ENCODE measurements at places on chromosomes 12 and 14.

- no peak for DNase-seq
These were observed 1.6 kb upstream of the CMAS start for GRCh38 chr12:22044391-22044790.

DNA sequence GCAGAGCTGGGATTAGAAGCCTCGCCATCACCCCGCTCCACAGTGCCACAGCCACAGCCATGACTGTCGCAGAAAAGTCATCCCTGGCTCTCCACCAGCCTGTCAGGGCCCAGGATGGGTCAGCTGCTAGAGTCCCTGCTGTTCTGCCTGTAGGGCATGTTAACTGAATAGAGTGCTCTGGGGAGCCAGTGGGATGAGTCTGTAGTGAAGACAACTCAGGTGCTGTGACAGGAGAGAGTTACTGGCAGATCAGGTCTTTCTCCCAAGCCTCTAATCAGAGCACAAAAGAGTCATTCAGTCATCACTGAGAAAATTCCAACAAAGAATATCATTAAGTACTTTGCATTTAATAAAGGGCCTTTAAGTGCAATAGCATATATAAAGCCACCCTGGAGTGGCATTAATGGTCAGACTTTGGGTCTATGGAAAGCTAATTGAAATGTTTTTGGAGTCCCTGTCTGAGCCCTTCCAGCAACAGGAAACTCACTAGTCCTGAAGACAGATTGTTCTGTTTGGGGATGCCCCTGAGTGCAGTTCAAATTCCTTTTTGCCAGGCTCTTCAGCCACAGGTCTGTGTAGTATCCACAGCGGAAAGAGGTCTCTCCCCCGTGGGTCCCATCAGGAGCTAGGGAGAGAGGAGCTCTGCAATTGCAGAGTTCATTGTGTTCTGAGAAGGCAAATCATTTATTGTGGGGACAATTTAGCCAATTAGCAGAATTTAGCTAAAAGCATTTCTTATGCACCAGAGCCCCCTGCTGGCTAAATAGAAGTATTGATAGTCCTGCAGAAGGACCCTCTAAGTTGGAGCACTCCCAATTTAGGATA, 45.2 kb upstream of the C14orf132 start:
- peak; percentile 52 for DNase-seq

DNA sequence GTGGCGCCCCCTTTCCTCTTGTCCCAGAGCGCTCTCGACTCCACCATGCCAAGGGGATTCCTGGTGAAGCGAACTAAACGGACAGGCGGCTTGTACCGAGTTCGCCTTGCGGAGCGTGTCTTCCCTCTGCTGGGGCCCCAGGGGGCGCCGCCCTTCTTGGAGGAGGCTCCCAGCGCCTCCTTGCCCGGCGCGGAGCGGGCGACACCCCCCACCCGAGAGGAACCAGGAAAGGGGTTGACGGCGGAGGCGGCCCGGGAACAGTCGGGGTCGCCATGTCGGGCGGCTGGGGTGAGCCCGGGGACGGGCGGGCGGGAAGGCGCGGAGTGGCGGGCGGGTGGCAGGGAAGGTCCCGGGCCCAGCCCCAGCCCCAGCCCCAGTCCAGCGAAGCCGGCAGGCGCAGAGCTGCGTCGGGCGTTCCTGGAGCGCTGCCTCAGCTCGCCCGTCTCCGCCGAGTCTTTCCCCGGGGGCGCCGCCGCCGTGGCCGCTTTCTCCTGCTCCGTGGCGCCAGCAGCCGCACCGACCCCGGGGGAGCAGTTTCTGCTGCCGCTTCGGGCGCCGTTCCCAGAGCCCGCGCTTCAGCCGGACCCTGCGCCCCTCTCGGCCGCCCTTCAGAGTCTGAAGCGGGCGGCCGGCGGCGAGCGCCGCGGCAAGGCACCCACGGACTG, 376 bp downstream of the INSM2 start:
- DNase-seq, result peak; percentile 62

DNA sequence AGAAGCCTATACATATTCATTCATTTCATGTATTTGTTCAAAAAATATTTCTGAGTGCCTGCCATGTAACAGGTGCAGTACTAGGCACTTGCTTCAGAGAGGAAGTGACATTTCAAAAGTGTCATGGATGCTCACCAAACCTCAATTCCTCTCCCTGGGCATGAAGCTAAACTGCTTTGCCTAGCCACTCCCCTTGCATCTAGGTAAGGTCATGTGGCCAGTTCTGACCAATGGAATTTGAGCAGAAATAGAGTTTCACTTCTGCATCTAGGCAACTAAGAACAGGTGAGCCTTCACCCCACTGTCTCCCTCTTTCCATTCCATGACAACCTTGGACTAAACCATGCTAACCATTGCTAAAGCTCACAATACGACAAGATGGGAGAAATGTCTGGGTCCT, 27.6 kb downstream of the TC2N start:
- DNase-seq, result no peak

DNA sequence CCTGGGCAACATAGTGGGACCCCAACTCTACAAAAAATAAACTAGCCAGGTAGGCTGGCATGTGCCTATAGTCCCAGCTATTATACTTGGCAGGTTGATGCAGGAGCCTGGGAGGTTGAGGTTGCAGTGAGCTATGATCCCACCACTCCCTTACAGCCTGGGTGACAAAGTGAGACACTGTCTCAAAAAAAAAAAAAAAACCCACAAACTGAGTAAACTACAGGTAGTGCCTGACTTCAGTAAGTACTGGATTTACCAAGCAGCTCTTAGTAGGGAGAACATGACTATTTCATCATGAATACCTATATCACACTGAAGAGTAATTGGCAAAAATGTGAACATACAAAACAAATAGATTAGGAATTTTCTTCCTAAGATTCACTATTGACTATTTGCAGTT, 32.4 kb upstream of the AP4S1 start:
- DNase-seq, result no peak

- no peak for DNase-seq
These were observed 77.7 kb upstream of the TRAF3 start for GRCh38 chr14:102699416-102700110.

DNA sequence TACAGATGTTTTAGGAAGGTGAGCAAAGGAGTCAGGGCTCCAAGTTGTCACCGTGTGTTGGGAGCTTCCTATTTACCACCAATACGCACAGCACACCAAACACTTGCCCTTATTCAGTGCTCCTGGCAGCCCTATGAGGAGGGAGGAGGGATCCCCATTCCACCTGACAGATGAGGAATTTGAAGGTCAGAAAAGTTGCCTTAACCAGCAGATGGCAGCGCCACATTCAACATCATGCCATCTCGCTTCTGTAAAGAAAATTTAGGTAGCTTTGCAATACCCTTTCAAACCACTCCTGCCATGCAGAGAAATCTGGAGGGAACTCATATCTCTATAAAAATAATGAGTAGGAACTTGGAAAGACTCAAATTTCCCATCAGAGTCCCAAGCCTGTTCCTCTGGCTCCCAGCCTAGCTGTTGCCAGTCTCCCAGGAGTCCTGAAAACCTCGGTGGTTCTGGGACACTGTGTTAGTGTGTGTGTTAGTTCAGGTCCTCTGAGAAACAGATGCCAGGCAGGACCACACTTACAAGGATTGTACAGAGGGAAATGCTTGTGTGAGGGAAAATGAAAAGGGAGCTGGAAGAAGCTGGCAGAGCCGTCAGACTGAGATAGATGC, 410.5 kb downstream of the MED13L start:
- peak; percentile 55 for DNase-seq

DNA sequence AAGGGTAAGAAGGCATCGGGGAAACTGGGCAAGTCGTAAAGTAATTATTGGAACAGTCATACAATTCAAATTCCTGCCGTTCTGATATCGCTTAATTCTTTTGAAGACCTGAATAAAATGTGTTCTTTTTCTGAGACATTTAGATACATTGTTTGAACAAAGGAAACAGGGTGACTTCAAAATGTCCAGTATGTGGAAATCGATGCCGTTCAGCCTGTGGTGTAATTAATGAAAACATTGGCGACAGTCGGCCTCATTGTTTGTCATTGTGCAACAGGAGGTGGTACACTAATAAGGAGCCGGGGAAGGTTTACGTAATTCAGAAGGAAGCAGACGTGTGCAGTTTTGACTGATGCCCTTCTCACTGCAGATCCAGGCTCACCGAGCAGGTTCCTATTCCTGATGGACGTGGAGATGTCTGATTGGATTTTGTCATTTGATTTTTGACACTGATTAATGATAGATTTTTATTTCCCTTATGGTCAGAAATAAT, 92.7 kb downstream of the BORCS5 start:
- DNase-seq, result peak; percentile 38

GRCh38 chr12:102851246-102851645, 65.8 kb downstream of the PAH start:
- DNase-seq, result no peak

- DNase-seq, result no peak
These were observed 14.2 kb upstream of the OAS2 start for GRCh38 chr12:112964067-112964670.

- no peak for DNase-seq
These were observed 80.7 kb downstream of the KCNA5 start for GRCh38 chr12:5124401-5124800.

- no peak for DNase-seq
These were observed 602.9 kb downstream of the TMEM121 start for GRCh38 chr14:106129274-106129673.

GRCh38 chr14:79056879-79057278, 886.7 kb downstream of the NRXN3 start:
- DNase-seq, result no peak

DNA sequence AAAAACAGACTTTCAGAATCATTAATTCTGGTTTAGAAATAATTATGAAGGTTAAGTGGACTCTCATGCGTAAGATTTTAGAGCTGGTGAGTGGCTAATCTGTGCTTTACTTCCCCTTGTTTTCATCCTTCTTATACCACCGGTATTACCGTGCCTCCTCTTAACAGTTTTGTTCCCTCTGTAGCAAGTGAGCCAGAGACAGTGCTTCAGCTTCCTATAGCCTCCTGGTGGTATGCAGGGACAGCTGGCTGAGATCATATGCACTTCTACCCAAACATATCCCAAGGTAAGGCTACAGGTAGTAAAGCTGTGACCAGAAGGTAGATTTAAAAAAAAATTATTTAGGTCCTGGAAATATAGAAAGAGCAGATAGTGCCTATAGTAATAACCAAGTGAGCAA, 55.2 kb downstream of the PDE3A start:
- DNase-seq, result peak; percentile 6

DNA sequence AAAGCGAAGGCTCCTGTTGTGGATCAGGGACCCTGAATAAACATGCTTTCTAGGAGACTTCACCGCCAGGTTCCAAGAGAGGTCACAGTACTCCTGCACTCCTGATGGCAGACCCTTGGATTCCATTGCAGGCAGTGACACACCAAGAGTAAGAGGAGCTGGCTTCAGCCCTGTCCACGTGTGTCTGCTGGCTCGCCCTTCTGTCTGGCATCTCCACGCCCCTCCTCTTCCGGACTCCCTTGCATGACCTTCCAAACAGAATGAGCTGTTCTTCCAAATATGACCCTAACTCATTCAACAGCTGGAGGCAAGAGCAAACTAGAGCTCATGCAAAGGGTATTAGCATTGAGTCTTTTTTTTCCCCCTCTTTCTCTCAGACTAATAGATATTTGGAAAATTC, 233.0 kb upstream of the PLEKHG7 start:
- DNase-seq, result peak; percentile 47

- DNase-seq, result no peak
These were observed 50.4 kb downstream of the DYRK2 start for GRCh38 chr12:67698672-67699581.

- DNase-seq, result no peak
These were observed 700 bp downstream of the CNIH1 start for GRCh38 chr14:54440476-54440872.

DNA sequence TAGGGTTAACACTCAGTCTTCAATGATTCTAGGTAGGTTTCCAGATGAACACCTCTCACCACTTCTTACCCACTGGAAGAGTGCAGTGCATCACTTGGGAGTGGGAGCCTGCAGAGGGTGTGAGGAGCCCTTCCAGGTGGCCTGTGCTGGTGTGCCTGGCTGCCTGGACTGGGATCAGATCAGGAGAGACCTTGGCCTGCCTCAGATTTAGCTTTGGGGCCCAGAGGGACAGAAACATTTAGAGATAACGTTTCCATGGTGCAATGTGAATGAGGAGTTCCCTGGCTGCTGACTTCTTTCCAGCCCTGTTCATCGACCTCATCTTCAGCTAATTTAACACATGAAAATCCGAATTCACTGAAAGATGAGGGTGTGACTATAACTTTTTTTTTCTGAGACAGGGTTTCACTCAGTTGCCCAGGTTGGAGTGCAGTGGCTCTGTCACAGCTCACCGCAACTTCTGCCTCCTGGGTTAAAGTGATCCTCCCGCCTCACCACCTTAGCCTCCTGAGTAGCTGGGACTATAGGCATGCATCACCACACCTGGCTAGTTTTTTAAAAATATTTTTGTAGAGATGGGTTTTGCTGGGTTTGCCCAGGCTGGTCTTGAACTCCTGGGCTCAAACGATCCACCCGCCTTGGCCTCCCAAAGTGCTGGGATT, 53.6 kb downstream of the SUSD6 start:
- DNase-seq, result no peak

GRCh38 chr12:14770496-14771461, 32.5 kb downstream of the WBP11 start:
- DNase-seq, result peak; percentile 98

DNA sequence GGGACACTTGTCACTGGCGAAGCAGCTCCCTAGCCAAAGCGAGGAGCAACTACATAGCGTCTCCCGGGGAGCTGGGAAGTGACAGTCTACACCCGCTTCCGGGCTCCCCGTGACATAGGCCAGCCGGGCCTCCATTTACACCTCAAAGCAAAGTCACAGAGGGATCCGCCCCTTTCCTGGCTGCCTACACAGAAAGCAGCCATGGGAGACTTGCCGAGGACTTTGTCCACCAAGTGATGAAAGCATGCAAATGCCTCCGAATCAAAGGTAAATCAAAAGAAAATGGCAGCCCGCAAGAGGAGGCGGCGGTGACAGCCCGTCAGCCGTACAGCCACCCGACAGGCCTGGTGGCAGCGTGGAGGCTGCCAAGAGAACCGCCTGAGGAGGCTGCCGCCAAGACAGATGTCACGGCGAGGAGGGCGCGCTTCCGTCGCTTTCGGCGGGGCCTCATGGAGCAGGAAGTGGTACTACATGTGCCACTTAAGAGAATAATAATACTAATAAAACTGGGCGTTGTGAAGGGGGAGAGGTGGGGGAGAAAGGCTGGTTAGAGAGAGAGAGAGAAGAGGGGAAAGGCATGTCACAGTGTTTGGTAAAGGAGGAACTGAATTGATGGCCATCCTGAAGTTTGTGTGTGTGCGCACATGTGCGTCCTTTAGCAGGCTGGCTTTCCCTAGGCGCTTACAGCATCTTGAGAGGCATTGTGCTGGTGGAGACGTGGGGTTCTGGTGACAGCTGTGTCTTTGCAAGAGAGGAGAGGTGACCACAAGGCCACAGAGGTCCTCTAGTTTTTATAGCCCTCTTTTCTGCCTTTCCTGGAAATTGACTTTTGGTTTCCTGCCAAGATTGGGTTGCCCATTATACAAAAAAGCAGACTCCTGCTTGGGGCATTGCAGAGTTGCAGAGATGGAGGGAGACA, 661.7 kb downstream of the VRK1 start:
- DNase-seq, result no peak

Measured in A549 (cell line).